Naive thymus-derived CD8-positive, alpha-beta T cell (primary cell): ENCODE measurements at places on chromosomes 7 and 10.
A peak's percentile ranks its signal among the peaks of the same experiment; 100 is the strongest.

- DNase-seq: no peak
Measured at GRCh38 chr10:95133997-95134396, 60.0 kb upstream of the ACSM6 start.

- no peak for DNase-seq
Measured at GRCh38 chr7:106376026-106376799, 91.4 kb upstream of the NAMPT start.

GRCh38 chr7:87322912-87323311 is 22.6 kb upstream of the CROT start:
- DNase-seq: no peak

- no peak for DNase-seq
Measured at GRCh38 chr10:131159771-131160170, 151.8 kb downstream of the TCERG1L start.

- DNase-seq: peak; percentile 44
Measured at GRCh38 chr7:1349351-1349761, 109.9 kb downstream of the MICALL2 start.

GRCh38 chr7:24828891-24829661 is 71.8 kb upstream of the GSDME start:
- DNase-seq: no peak
